ENCODE measurements at places on chromosomes 5 and 9.

GRCh38 chr9:92740969-92741368, 23.7 kb downstream of the BICD2 start:
- DNase-seq = no peak

DNA sequence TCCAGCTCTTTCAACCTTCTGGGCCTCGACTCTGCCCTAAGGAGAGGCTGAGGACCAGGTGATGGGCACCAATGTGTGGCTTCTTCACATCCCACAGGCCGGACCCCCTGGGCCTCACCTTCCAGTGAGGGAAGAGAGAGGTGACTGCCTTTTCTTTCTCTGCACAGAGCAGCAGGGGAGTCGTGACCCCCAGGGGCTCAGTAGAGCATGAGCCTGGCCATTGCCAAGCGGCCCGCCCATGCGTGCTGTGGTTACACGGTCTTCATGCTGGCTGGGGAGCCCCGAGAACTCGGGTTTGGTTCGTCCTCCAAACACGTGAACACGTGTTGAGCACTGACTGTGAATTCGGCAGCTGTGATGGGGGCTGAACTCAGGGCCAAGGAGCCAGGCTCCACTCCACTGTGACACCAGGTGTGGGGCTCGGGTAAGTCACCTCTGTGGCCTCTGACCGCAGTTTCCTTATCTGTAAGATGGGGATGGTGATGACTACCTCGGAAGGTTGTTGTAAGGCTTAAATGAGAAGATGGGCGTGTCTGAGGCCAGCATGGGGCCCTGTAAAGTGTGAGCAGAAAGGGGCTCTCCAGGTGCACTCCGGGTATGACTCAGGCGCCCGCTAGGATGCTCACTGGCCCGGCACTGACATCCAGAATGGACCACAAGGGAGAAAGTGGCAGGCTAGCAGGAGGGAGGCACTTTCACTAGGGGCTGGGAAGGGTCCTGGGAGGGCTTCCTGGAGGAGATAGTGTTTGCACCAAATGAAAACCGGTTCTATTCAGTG, 13.4 kb upstream of the GRHPR start:
- no peak for DNase-seq

DNA sequence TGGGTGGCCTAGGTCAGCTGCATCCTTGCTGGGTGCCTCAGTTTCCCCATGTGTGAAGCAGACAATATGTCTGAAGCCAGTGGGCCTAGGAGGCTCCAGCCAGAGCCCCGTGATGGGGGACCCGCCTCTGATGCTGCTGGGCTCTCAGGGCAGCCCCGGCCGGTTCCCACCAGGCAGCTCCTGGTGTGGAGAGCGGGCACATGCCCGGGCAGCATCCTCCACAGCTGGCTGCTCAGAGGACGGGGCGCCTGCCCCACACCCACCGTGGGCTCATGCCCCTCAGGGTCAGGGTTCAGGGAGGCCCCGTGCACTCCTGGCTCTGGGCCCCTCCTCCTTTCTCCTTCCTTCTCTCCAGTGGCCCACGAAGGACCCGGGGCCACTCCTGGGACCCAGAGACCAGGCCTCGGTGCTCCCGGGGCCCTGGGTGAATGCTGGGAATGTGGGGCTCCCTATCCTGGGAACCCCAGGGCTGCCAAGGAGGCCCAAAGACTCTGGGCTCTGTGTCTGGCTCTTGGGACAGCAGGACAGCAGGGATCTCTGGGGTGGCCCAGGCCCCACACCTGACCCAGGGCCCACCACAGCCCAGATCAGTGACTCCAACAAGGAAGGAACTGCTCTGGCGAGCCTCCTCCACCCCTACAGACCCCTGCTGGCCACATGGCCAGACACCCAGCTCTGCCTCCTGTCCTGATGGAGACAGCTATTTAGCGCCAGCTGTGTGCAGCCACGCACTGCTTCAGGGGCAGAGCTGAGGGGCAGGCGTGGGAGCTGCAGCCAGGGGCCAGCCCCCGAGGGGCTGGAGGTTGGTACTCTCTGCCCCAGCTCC, 39.5 kb upstream of the EGFL7 start:
- DNase-seq = no peak

- no peak for DNase-seq
Measured at GRCh38 chr9:35002623-35003022, 13.1 kb downstream of the DNAJB5 start.

DNA sequence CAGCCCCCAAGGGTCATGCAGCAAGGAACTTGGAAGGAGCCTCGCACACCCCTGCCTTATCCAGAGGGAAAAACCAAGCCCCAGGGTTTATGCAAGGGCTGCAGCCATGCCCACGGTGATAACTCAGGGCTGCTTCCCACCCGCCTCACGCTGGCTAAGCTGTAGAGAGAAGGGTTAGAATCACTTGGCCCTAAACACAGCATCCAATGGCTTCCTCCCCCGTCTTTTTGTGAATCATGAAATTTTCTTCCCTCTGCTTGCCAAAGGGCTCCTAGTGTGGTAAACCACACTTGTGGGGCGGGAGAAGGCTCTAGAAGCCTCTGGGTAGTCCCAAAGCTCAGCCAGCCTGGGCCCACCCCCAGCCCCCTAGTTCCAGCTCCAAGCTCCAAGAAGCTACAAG, 55.9 kb upstream of the ORM1 start:
- no peak for DNase-seq

- no peak for DNase-seq
Measured at GRCh38 chr5:115778417-115778816, 38.0 kb downstream of the CDO1 start.

- DNase-seq = no peak
Measured at GRCh38 chr5:64570395-64570996, 64.7 kb downstream of the RGS7BP start.

GRCh38 chr9:81191222-81191621, 498.1 kb downstream of the TLE1 start:
- DNase-seq = no peak

DNA sequence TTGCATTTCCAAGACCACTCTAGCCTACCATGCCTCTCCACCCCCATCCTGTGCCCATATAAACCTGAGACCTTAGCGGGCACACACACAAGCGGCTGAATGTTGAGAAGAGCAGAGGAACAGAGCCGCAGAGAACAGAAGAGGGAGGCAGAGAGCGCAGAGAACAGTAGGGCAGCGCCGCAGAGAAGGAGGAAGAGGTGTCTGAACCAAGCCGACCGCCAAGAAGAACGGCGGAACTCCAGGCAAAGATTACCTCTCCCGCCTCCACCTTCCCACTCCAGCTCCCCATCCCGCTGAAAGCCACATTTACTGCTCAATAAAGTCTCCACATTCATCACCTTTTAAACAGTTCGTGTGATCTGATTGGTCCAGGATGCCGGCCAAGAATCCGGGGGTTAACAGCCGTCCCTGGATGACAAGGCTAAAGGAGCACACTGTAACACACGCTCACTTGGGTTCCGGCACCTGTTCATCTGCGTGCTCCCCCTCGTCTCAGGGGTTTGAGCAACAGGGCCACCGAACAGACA, 33.2 kb downstream of the GRIN3A start:
- DNase-seq = peak; percentile 44

GRCh38 chr5:148376198-148376597, 7.6 kb upstream of the FBXO38 start:
- DNase-seq = no peak

DNA sequence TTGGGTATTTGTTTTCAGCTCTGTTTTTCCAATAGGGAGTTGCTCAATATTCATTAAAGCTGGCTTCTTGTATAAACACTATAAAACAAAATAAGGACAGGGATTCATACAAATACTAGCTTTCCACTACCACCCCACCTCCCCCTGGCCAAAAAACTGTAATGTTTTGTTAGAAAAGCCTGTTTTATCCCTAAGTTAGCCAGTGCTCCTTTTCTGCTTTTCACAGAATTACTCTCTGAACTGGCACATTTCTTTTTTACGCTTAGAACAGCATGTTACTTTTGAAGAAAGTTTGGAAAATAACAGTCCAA, 147.4 kb upstream of the DMRT1 start:
- no peak for DNase-seq

GRCh38 chr5:126808521-126808988, 31.6 kb downstream of the LMNB1 start:
- DNase-seq = no peak

DNA sequence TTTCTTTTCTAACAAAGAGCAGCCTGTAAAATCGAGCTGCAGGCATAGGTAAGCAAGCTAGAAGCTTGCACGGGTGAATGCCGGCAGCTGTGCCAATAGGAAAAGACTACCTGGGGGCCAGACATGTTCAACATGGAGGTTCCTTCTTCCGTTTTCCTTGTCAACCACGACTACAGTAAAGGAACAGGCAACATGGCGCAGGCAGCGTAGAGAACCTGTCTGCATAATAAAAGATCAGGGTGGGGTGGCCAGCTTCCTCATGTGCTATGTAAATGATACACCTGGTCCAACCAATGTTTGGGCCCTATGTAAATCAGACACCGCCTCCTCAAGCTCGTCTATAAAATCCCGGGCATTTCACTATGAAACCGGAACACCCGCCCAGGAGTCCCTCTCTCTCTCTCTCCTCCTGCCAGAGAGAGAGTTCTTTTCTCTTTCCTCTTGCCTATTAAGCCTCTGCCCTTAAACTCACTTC, 103.8 kb upstream of the LIFR start:
- DNase-seq = no peak

DNA sequence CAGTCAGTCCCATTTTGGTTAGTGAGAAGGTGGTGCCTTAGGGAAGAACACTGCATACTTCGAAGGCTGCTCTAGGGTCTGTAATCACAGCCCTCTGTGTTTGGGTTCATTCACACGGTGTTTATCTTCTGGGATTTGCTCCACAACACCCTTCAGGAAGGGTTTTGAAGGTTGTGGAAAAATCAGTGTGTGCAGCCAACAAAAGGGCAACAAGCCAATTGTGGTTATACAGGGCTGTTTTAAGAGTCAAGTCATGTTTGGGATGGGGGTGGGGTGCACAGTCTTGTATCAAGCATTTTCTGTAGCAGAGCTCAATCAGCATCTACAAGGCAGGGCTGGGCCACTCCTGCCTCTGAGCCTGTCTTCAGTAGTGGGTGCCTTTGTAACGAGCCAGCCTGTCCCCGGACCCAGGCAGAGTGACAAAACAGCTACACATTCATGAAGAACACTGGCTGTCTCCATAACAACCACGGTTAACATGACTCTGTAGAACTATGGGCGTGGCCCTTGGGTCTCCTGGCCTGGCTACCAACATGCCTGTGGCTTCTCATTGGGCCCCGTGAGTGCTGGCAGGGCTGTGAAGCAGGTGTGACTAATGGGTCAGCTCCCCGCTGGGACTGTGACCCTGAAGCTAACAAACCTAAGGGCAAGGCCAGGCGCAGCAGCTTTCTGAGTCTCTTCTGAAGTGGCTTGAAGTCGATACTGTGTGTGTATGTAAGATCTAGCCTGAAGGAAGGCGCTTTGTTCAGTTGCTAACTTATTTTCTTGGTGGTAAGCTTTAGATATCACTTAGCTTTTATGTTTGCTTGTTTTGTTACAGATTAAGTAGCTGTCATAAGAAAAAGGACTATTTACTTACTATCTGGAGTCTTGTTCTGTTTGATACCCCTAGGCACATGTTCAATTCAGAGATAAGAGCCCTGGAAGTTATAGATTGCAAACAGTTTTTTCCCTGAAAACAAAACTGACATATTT, 27.9 kb upstream of the GOLM1 start:
- peak; percentile 4 for DNase-seq

GRCh38 chr5:159106569-159107282, 7.0 kb upstream of the EBF1 start:
- DNase-seq = peak; percentile 71

DNA sequence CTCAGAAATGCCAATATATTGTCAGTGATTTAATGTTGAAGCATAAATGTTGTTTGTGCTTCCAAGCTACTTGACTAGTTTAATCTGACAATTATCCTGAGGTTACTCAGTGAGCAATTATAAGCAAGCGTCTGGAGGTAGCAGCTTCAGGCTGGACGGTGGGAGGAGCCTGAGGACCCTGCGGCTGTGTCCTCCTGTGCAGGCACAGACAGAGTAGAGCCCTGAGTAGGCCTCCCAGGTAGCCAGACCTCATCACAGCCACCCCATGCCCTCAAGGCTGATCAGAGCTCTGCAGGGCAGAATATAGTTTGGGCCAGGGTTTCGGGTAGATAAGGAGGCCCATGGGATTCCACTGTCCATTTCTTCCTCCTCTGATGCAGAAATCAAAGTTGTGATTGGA, 153.6 kb downstream of the DRD1 start:
- DNase-seq = no peak

DNA sequence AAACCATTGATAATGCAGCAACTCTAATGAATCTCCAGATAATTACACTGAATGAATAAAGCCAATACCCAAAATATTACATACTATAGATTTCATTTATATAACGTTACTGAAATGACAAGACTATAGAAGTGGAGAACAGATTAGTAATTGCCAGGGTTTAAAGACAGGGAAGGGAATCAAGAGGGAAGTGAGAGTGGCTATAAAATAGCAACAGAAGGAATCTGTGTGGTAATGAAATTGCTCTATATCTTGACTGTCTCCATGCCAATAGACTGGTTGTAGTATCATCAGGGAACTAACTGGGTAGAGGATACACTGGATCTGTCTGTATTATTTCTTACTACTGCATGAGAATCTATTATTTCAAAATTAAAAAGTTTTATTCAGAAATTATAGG, 396.5 kb upstream of the RPS23 start:
- no peak for DNase-seq

DNA sequence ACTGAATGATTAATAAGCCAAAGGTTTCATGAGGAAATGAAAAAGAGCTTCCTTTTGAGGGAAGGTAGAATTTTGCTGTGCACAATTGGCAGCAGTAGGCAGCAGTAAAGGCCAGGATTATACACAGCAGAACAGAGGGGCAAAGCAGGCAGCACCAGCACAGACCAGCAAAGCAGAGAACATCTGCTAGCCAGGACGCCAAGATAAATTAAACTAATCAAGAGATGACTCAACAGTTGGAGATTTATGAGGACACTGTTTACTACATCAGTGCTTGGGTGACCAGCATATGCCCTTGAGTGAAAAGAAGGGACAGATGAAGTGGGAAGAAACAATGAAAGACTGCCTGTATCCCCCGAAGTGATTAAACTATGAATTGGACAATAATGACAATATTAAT, 871.4 kb upstream of the CDH10 start:
- no peak for DNase-seq

DNA sequence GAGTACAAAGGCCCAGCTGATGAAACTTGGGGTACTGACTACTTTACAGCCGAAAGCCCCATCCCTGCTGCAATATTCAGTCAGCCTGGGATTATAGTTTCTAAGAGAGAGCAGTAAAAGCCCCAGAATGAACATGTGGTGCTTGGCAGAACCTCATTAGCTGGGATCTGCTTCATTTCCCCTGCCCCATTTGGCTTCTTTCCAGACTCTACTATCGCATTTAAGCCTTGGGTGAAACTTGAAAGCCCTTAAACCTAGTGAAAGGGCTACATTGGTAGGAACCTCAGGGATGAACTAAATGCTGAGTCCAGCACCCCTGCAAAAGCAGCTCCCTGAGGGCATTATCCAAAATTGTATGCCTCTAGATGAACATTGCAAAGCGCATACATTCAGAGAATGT, 631.1 kb downstream of the ACTL7B start:
- no peak for DNase-seq

DNA sequence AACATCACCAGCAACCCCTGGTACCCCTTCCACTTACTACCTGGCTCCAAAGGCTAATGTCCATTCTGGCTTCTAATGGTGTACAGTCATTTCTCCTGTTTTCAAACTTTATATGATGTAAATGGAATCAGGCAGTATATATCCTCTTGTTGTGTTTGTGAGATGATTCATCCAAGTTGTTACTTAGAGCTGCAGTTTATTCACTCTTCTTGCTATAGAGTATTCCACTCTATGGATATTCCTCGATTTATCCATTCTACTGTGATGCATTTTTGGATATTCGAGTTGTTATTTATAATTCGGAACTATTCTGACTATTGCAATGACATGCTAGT, 32.4 kb downstream of the IRF1 start:
- no peak for DNase-seq

All from head of caudate nucleus (tissue), 42 donors.